ENCODE measurements at places on chromosomes 6 and 20.

- no peaks in the 10 kb centered on the region for H3K4me1 ChIP-seq
- H3K36me3 ChIP-seq, result no peaks in the 10 kb centered on the region
- H3K27me3 ChIP-seq, result peaks cover 3% of the 10 kb centered on the region
Measured at GRCh38 chr6:28005975-28006374, 48.9 kb downstream of the OR2B6 start.

GRCh38 chr6:128836761-128837160 lies 46.2 kb upstream of the LAMA2 start:
- no peak for DNase-seq
- H3K27me3 ChIP-seq, result no peaks in the 10 kb centered on the region
- no peaks in the 10 kb centered on the region for H3K4me1 ChIP-seq
- H3K27ac ChIP-seq, result no peak overlapping the region
- no peak overlapping the region for H3K4me3 ChIP-seq
- H3K36me3 ChIP-seq, result no peaks in the 10 kb centered on the region

- no peak overlapping the region for H3K4me3 ChIP-seq
- no peaks in the 10 kb centered on the region for H3K36me3 ChIP-seq
- DNase-seq, result no peak
- no peaks in the 10 kb centered on the region for H3K27me3 ChIP-seq
- H3K27ac ChIP-seq, result no peak overlapping the region
Measured at GRCh38 chr6:1770435-1770843, 160.7 kb downstream of the FOXC1 start.

GRCh38 chr20:21280522-21281016 lies 22.6 kb upstream of the XRN2 start:
- H3K4me3 ChIP-seq, result no peak overlapping the region
- no peaks in the 10 kb centered on the region for H3K36me3 ChIP-seq
- H3K27ac ChIP-seq, result no peak overlapping the region
- H3K4me1 ChIP-seq, result no peaks in the 10 kb centered on the region
- peaks cover 2% of the 10 kb centered on the region for H3K27me3 ChIP-seq

- no peaks in the 10 kb centered on the region for H3K27me3 ChIP-seq
- no peaks in the 10 kb centered on the region for H3K4me1 ChIP-seq
- no peak overlapping the region for H3K27ac ChIP-seq
- DNase-seq, result no peak
- no peaks in the 10 kb centered on the region for H3K36me3 ChIP-seq
Measured at GRCh38 chr6:54559136-54559535, 250.9 kb downstream of the TINAG start.

GRCh38 chr6:25623879-25624278 lies 28.1 kb upstream of the SCGN start:
- no peak overlapping the region for H3K4me3 ChIP-seq
- no peak for DNase-seq
- no peaks in the 10 kb centered on the region for H3K4me1 ChIP-seq
- H3K27me3 ChIP-seq, result peaks cover 9% of the 10 kb centered on the region

DNA sequence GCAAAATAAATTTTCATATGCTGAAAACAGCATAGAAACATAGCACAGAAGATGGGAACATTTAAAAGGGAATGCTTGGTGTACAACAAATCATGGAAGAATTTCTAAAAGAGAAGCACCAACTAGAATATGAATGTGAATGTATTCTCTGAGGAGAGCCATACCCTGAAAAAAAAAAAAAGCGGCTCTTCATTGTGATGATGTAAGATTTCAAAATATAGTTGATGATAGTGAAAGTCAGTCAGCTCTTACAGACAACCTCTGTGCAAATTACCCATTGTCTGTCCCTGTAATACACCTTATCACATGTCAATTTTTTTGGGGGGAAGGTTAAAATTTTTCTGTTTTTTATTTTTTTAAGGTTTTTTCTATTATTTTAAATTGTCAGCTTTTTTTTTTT lies 58.6 kb upstream of the PTCHD4 start:
- no peak for DNase-seq
- no peaks in the 10 kb centered on the region for H3K36me3 ChIP-seq
- H3K4me1 ChIP-seq, result no peaks in the 10 kb centered on the region

All from CD4-positive, CD25-positive, alpha-beta regulatory T cell (primary cell).